ENCODE measurements at places on chromosomes 2 and 18.

DNA sequence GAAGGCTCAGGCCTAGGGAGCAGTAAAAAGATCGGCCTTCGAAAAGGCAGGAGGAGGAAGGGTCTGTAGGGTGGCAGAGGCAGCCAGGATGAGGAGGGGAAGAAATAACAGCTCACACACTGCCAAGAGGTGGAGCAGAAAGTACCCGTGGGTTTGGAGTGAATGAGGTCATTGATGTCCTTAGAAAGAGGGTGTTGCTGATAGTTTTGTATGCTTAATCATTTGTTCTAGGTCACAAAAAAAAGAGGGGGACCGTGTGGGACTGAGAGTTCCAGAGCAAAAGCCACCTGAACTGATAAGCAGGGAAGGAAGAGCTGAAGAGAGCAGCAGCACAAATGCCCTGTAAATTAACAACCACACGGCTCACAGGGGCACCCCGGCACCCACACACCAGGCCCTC, 140.4 kb downstream of the FAM161A start:
- DNase-seq, result no peak

DNA sequence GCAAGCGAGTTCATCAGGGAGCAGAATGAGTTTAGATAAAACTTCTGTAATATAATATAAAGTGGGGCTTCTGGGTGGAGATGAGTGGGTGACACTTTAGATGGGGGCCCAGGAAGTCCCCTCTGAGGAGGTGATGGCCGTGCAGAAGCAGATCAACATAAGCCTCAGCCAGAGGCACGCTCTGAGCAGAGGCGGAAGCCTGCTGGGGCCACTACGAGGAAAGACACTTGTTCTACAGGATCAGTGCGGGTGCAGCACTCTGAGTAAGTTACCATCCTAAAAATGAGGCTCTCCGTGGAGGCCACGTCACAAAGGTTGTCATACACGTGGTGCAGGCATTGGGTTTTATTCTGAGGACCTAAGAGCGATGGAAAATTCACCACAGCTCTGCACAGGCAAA, 22.3 kb downstream of the TMEM18 start:
- no peak for DNase-seq

- DNase-seq, result no peak
Observed at GRCh38 chr2:74007711-74008110, 23.0 kb downstream of the TET3 start.

GRCh38 chr18:71902482-71902881, 641.7 kb downstream of the CBLN2 start:
- DNase-seq, result no peak

GRCh38 chr18:42706029-42706608, 409.4 kb downstream of the RIT2 start:
- DNase-seq, result no peak
